Activated effector memory CD4-positive, alpha-beta T cell treated with Interleukin-2 at 50 U/mL for 16 hours (primary cell): ENCODE measurements at places on chromosomes 7 and 10.

DNA sequence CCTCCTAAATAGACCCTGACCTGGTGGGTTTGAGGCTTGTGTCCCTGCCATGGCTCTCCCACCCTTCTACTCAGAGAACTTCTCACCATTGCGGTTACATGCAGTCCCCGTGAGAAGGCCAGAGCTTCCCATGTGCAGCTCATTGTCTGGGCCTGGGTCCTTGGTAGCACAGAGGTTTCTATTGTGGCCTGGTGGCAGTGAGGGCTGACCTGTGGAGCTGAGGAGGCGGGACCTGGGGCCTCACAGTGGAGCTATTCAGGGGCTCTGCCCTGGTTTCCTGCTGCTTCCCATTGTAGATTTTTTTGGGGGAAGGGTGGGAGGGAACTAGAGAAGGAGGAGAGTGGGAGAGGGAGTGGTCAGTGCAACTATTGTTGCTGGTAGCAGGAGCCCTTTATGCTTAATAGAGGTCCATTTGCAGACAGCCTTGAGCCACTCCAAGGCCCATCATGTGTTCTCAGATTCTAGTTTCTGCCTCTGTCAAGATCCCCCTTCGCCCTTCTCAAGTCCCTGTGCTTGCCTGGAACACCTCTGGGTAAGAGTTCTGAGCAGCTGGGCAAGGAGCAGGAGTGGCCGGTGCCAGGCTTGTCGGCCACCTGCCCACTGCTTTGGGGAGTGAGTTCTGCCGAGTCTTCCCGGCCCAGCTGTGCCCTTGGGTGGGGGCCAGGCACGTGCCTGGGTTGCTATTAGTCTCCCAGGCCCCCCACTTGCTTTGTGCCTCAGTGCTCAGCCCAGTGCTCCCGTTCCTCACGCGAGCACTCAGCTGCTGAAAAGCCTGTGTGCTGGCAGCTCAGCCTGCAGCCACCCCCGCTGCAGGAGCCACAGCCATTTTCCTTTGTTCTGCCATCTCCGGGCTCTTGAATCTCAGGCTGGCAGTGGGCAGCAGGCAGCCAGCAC lies 10.7 kb downstream of the TSPAN14 start:
- no peak for DNase-seq

GRCh38 chr10:114561008-114561523 lies 97.0 kb downstream of the ABLIM1 start:
- DNase-seq = no peak

GRCh38 chr10:22986771-22987542 lies 59.1 kb downstream of the ARMC3 start:
- DNase-seq = no peak

DNA sequence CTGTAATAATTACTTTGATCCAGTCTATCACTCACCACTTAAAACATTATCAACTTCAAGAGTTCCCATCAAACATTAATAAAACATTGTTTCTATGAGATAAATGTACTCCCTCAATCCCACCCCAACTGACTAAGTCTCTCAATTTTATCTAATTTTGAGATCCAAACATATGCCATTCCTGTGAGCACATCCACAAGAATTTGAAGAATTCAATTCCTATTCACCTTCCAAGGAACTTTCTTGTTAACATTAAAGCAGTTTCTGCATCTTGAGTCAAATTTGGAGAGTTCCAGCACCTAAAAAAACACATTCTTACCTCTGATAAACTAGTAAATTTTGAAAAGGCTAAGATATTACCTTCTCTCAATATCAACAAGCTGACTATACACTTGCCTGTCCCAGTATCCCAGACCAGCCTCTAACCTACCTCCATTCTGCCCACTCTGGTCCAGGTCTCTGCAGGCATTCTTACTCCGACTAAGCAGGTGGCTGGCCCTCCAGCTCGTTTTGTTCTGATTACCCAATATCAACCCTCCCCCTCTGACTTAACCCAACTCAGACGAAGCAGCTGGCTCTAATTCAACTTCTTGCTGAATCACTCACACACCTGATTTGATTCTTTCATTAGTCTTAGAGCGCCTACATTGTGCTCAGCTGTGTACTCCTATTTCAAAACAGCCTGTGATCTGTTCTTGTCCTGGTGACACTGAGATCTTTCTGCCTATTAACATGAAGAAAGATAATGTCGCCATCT lies 275.2 kb downstream of the IPMK start:
- DNase-seq = no peak

DNA sequence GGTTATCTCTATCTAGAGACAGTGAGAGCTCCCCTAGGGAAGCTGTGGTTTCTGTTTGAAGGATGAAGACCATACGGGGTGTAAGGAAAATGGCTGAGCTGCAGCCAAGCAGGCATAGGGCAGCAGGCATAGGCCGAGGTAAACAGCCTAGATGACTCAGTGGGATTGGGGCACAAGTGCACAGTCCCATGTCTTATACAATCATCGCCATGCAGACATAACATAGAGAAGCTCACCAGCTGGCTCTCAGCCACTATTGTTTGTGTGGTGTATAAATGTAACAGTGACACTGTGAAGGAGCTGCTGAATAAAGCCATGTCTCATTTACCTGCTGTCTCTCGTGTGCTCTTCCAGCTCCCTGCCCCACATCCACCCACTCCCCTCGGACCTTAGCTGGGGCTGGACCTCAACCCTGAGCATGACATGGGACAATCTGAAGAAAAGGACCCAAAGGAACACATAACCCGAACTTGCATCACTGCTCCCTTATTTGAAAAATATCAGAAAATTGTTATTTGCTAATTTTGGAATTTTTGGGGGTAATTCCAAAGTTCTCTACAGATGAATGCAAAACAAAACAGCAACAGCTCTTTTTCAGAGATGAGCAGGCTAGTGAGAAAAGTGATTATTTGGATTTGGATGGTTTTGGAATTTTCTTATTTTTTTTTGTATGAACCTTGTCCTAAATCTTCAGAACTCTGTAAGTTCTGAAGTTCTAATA lies 582.7 kb downstream of the REEP3 start:
- no peak for DNase-seq

DNA sequence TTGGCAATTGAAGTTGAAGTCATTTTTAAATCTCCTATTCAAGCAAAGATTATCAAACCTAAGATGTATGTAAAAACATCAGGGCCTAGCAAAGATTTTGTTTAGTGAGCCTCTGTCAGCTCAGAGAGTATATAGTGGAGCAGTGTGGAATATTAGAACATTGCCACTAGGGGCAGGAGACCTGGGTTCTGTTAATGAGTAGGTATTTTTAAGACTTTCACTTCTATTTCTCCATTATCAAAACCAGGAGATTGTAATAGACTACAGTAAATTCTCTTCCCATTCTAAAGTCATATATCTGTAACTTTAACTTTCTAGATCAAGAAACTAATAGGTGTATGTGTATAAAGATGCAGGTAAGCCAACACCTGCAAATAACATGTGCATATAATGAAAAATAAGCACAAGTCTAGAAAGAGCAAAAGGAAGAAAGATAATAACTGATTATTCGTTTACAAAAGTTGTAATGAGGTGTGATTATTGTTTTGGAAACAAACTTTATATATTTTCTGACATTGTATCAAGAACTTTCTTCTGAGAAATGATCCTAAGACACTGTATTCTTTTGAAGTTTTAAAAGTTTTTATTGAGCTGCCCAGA lies 64.4 kb downstream of the KCND2 start:
- DNase-seq = no peak

- DNase-seq = no peak
These were observed 33.0 kb upstream of the ZNF32 start for GRCh38 chr10:43681721-43682120.

- DNase-seq = no peak
These were observed 14.5 kb upstream of the JMJD1C start for GRCh38 chr10:63480237-63480636.

- DNase-seq = no peak
These were observed 63.7 kb upstream of the IL6 start for GRCh38 chr7:22663357-22663718.

- peak; percentile 5 for DNase-seq
These were observed 679 bp downstream of the LRRC20 start for GRCh38 chr10:70381471-70382421.

DNA sequence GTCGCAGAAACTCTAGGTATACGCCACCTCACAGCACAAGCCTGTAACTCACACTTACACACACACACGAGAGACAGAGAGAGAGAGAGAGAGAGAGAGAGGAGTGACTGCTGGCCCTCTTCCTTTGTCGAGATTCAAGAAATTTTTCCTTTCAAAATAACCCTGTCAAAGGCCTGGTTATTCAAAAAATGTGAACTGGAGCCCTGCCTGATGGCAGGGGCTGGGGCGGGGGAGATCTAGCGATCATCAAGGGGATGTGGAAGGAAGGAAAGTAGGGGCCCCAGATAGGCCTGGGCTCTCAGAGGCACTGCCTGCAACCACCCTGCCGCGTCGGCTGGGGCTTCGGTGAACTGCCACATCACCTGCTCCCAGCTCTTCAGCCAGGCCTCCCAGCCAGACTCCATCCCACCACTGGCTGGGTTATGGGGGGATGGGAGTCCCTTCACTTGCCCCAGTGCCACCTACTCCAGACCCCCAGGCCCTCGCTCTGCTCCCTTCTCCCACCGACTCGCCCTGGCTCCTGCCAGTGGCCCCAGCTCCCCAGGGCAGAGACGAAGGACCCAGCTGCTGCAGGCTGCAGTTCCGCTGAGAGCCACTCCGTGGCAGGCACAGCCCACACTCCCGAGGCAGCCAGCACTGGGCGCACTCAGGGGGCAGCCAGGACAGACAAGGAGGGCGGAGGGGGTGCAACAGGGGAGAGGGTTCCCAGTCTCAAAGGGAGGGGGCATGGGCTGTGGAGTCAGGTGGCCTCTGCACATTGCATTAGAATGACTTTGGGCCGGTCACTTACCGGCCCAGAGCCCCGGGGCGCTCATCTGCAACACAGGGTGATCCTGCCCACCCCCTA lies 15.3 kb downstream of the KCNH2 start:
- DNase-seq = peak; percentile 35

DNA sequence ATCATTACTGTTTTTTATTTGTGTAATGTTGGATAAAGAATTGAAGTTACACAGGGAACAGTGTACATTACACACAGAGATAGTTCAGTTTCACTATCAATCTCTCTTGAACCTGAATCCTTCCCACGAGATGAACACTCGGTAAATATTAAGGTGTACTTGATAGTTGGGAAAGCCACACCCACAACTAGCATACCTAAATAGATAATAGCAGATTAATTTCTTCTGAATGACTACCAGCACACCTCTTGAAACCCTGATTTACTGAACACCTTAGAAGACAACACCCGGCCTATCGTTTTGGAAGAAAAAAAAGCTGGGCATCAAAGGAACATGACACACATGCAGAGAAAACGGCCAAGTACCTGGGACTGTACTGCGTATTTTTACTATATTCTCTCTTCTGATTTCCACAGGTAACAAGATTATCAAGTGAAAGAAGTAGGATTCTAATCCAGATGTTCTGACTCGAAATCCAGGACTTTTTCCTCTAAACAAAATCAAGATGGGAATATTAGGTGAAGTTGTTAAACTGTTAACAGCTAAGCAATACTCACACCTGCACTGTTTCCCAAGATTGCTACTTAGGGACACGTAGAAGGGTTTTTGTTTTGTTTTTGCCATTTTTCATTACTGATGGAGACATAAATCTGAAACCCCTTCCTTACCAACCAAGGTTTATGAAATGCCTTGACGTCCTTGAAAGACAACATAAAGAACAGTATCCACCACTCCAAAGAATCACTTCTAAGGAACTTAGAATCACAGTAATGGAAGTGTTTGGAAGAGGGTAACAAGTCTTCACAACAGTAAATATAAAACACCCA lies 1.0 kb downstream of the CCDC186 start:
- DNase-seq = no peak

GRCh38 chr7:14888962-14889361 lies 13.6 kb downstream of the DGKB start:
- DNase-seq = no peak

DNA sequence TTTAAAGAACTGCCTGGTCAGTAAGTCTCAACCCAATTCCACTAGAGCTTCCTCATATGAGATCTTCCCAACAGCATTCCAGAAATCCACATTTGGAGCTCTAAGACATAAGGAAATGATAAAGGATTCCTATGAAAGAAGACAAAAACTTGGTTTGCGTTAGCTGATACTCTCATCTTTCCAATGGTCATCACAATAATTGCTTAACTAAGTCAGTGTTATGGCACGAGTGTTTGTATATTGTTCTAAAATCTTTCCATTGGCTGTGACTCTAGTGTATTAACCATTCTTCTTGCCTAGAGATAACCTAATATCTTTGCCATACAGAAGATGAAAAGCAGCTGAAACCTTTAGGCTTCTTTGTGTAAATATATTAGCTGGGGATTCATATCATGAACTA lies 289.0 kb downstream of the SNX13 start:
- DNase-seq = no peak

- DNase-seq = no peak
These were observed 35.4 kb downstream of the CYTH3 start for GRCh38 chr7:6237011-6237410.

DNA sequence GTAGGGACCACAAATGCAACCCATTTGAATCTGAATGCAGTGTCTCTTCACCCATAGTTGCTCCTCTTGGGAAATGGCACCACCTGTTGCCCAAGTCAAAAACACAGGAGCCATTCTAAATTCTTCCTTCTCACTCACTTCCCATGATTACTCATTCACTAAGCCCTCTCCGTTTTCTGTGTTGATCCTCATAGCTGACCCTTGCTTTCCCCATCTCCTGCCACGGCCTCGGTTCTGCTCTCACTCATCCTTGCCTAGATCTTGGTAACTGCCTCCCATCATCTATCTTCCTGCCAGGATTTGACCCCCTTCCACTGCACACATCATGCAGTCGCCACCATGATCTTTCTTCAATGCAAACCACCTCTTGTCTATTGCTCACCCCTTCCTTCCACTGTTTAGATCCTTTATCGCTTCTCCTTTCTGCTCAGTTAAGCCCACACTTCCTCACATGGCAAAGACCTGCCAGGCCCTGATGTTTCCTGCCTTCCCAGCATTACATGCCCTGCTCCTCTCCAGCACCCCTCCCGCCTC lies 19.0 kb upstream of the CPN1 start:
- no peak for DNase-seq
